ENCODE measurements at places on chromosomes 4 and X.

- DNase-seq, result no peak
Observed at GRCh38 chrX:154784149-154784995, 20.9 kb downstream of the MPP1 start.

GRCh38 chr4:153127760-153128494 lies 76.3 kb upstream of the TRIM2 start:
- peak; percentile 82 for DNase-seq

DNA sequence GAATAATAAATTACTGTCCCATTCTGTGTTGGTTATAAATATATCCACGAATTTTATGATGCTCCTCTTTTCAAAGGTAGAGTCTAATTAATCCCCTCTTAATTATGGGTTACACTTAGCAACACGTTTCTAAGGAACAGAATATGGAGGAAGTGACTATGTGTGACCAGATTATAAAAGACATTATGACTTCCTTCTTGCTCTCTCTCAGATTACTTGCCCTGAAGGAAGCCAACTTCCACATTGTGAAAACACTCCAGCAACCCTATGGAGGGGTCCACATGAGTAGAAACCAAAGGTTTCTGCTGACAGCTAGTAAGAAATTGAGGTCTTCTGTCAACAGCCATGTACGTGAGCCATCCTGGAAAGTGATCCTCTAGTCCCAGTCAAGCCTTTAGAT lies 59.3 kb downstream of the WDFY3 start:
- DNase-seq, result no peak

DNA sequence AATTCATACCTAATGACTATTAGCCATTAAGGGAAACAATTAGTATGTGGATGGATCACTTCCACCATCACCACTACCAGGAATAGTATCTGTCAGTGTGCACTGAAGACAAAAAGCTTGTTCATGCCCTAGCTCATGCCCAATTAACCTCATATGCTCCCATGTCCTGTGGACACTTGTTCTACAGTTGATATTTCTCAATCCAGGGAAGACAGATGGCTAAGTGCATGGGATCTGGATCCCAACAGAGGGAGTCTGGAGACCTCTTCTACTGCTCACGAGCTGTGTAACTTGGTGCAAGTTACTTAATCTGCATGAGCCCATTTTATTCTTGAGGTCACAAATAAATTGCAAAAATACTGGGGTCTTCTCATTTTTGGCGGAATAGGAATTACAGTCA lies 23.7 kb downstream of the AMOT start:
- DNase-seq, result no peak

- no peak for DNase-seq
Observed at GRCh38 chrX:17706676-17707075, 30.6 kb upstream of the SCML1 start.

DNA sequence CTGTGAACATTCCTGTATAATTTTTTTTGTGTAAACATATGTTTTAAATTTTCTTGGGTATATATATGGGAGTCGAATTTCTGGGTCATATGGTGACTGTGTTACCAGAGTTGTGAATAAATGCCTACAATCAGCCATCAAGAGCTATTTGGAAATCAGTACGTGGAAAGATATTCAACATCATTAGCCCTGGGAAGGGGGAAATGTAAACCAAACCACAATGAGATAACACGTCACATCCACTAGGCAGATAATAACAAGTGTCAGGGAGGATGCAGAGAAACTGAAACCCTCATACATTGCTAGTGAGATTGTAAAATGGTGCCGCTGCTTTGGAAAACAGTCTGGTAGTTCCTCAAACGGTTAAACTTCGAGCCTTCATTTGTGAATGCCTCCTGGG lies 43.9 kb downstream of the LUZP4 start:
- DNase-seq, result no peak

- DNase-seq, result no peak
Observed at GRCh38 chrX:25721564-25721963, 416.6 kb upstream of the MAGEB18 start.

- DNase-seq, result no peak
Observed at GRCh38 chr4:89610236-89610635, 226.7 kb downstream of the SNCA start.

GRCh38 chr4:86855572-86855971 lies 6.4 kb upstream of the SLC10A6 start:
- no peak for DNase-seq

DNA sequence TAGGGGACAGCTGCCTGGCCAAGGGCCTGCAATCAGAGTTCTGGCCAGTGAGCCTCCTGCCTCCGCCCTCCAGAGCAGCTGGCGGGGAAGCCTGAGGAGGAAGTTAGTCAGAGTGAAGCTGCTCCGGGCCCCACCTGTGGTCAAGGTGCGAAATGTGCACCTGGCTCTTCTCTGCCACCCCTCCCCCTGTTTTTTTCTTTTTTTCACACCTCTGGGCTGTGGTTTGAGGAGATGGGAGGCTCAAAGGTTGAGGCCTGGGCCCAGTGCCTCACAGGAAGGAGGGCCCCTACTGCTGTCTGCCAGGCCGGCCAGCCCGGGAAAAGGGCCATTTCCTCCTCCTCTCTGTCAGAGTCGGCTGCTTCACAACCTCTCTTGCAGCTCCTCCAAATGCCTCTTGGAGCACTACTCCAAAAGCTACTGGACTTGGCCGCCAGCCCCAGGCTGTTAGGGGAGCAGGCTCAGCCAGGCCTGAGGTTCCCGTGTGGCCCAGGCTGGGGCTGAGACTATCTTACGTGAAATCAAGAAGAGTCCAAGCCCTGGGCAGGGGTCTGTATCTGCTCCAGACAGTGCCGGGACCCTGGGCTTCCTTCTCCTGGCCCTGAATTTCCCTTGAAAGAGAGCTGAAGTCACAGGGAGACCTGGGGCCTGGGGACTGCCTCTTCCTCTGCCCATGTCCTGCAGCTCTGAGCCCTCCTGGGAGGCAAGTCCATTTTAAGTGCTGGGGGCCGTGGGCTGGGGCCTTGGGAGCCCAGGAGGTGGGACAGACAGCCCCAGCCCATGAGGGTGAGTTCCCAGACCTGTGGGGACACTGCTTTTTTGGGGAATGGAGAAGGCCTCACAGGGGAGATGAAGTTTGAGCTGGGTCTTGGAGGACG lies 4.5 kb upstream of the CXCR3 start:
- DNase-seq, result peak; percentile 41

DNA sequence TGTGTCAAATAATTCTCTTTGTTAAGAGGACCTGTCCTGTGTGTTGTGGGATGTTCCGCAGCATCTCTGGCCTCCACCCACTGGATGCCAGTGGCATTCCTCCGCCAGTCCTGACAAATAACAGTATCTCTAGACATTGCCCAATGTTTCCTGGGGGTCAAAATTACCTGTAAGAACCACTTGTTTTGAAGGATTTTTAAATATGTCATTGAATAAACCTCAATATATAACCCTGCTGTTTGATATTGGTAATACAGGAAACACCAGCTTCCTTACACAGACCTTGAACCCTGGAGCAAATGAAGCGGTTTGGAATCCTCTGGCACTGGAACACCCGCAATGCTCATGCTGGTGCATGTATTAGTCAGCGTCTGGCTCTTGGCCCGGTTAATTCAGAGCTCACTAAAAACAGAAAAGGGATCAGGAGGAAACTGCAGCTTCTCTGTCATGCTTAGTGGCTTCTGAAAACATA lies 101.3 kb downstream of the TBL1X start:
- DNase-seq, result peak; percentile 4

DNA sequence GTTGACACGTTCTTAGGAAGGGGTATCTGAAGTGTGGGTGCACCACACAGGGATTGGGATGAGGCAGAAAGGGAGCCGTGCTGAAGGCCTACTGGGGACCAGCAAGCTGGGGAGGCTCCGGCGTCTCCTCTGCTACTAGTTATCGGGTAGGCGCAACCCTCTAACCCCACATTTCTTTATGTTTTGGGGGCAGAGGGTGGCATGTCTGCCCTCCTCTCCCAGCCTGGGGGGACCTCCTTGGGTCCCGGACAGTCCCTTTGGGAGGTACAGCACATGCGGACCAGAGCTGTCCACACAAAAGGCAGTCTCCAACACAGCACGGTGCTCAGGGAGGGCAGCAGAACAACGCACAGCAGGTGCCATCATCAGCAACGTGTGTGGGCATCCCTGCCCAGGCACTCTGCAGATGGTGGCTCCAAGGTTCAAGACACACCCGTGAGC lies 33.2 kb downstream of the WDR1 start:
- DNase-seq, result no peak

GRCh38 chr4:124105212-124105611 lies 607.3 kb downstream of the ANKRD50 start:
- no peak for DNase-seq

GRCh38 chr4:5758741-5759140 lies 47.7 kb downstream of the EVC start:
- peak; percentile 39 for DNase-seq

DNA sequence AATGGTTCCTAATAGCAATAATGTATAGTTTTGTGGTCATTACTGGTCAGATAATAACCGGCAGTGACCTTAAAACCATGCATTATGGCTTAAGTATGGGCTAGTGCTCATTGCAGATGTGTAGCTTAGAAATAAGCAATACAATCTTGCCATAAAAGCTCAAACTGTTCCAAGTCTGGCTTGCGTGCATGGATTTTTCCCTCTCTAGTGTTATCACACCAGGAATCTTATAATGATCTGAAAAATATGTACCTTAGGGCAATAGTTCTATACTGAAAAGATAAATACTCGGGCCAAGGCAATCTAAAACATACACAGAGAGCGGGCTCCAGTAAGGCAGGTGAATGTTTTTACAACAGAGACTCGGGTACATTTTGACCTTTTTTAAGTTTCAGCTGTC lies 157.8 kb downstream of the DHX15 start:
- DNase-seq, result no peak

DNA sequence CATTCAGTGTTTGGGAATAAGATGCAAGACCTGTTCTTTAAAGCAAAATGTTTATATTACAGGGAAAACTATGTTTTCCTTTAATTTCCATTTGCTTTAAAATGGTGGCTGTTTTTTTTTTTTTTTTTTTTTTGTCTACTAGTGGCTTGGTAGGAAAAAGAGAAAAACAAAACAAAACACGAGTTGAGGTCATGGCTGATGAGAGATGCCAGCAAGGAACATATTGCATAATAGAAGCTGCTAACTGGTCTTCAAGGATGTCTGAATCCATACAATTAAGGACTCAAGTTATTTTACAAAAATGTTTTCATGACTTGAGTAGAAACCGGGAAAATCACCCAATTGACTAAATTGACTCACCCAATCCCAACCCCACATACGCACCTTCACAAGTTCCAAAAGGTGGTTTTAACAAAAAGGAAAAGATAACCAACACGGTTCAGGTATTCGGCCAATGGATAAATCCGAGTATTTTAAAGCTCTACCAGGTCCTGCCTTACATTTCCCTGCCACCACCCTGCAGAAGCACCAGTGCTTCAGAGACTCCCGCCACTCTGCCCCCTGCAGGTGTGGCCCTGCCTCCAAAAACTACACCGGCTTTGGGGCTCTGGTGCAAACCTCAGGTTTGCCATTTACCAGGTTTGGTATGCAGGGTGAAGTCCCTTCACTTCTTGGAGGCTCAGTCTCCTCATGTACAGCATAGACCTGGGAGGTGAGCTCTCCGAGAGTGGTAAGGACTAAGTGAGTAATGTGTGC lies 27.1 kb downstream of the PIR start:
- no peak for DNase-seq

DNA sequence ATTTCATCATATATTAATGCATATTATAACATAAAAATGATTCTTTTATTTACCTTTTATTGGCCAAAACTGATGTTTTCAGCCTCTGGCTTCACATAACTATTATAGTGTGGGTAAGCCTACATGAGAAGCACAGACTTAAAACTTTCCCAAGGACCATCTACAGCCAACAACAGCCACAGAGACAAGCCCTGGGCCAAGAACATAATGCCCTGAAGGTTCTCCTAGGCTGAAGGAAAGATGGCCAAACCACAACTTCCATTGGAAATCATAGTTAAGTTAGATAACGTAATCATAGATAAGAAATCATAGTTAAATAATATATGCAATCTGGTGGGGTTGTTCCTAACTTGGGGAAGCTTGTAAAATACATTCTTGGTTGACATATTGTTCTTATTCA lies 280.0 kb upstream of the EMCN start:
- DNase-seq, result no peak

DNA sequence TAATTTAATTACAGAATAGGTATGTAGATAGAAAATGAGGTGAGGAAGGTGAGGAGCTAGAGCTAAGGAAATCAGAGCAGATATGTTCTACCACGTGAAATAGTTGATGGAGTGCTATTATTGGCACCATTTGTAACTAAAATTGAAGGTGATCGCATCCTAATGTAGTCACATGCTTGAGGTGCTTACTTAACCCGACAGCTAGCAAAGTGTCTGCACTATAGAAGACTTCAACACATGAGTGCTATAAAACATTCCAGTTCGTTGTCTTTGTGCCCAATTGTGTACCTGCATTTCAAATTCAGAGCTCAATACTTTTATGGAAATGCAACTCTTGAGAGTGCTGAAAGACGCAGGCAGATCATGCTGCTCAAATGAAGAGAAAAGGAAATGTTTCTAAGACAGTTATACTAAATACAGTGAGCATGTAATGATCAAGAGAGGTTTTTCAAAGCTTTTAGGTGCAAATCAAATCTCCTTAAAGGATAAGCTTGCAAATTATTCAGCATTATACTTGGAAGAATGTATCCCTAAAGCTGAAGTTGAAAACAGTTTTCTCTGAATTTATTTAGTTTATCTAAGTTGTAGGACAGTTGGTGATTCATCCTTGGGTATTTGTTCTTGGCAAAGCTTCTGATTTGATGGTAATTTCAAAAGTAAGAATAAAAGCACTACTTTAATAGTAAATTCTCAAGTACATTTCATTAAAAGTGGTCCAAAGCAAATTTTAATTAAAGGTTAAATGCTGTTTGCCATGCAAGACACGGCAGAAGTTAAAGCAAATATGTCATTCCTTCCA lies 223.9 kb upstream of the EPHA5 start:
- no peak for DNase-seq

DNA sequence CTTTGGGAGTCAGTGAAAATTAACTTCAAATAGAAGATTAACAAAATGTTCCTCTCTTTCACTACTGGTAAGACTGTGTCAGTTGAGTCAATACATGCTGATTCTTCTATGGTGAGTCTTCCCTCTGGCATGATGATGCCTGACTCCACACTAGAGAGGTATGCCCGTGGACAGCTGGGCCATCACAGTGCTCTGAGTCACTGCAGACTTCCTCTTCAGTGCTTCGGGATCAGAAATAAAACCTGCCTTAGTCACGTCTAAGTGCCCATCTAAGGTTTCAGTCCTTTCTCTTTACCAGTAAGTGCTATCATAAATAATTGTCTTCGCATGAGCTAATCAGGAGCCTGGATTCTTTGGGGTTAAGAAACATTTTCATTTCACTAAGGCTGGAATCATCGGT lies 1.6 kb upstream of the ASB5 start:
- DNase-seq, result no peak

- DNase-seq, result no peak
Observed at GRCh38 chr4:128946916-128947315, 137.4 kb downstream of the JADE1 start.

DNA sequence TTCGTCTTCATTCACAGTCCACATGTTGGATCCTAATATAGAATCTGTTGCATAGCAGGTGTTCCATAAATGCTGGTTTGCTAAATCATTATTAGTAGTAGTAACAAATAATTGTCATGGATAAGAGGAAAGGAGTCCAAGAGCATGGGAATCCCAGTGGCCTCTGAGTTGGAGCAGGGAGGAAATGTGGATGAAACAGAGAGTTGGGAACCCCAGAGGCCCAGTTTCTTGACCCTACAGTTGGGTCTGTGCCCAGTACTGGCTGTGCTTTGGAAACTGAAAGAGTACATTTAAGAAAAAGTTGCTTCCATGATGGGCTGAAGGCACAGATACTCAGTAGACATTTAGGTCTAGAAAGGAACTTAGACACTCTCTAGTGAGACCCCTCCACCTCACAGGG lies 149.4 kb upstream of the PSAPL1 start:
- no peak for DNase-seq

- DNase-seq, result no peak
Observed at GRCh38 chr4:139631791-139632190, 33.8 kb upstream of the MGST2 start.

All from stimulated activated CD4-positive, alpha-beta T cell treated with anti-CD3 and anti-CD28 coated beads, Interleukin-12 subunit alpha, Interleukin-12 subunit beta, amount 100 ng/mL, for 24 hours (primary cell).